ENCODE measurements at places on chromosomes 3 and 15. TPM values are rescaled to one million over a fixed set of nuclear protein-coding genes. Genes with fewer than 3 reads are reported as not detected.

Gene KCNH8
- total RNA-seq: 3.7 TPM

Gene MYO1E
- 235 TPM for total RNA-seq

Gene PPP1R14D
- total RNA-seq: not detected

Gene CFAP44
- total RNA-seq: 3.7 TPM

Gene SPINK8
- not detected for total RNA-seq

Gene KNG1
- total RNA-seq: not detected

Gene DLL4
- total RNA-seq: 0.35 TPM

Gene WDR5B
- 3.2 TPM for total RNA-seq

Gene ADGRG7
- not detected for total RNA-seq

Gene FANCD2OS
- total RNA-seq: not detected

Gene CXCR6
- not detected for total RNA-seq

DNA sequence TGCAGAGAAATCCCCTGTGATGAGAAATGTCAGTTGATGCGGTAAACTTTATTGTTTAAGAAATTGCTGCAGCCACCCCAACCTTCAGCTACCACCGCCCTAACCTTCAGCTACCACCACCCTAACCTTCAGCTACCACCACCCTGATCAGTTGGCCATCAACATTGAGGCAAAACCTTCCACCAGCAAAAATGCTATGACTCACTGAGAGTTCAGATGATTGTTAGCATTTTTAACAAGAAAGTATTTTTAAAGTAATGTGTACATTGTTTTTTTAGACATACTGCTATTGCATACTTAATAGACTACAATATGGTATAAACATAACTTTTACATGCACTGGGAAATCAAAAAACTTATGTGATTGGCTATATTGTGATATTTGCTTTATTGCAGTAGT, 30.0 kb downstream of the U2SURP start:
- H3K27ac ChIP-seq: no peak overlapping the region
- no peaks in the 10 kb centered on the region for H3K27me3 ChIP-seq
- peaks cover 79% of the 10 kb centered on the region for H3K36me3 ChIP-seq
- DNase-seq: no peak
- no peaks in the 10 kb centered on the region for H3K4me1 ChIP-seq

GRCh38 chr3:10280177-10280529, 12.6 kb downstream of the GHRL start:
- H3K4me3 ChIP-seq: no peak overlapping the region
- no peaks in the 10 kb centered on the region for H3K27me3 ChIP-seq
- H3K27ac ChIP-seq: no peak overlapping the region
- peaks cover 12% of the 10 kb centered on the region for H3K36me3 ChIP-seq
- DNase-seq: no peak

GRCh38 chr3:157820157-157820517, 286.1 kb downstream of the SHOX2 start:
- no peak overlapping the region for H3K27ac ChIP-seq
- DNase-seq: no peak

- DNase-seq: peak; percentile 28
- no peaks in the 10 kb centered on the region for H3K27me3 ChIP-seq
- peaks cover 44% of the 10 kb centered on the region for H3K36me3 ChIP-seq
- H3K4me3 ChIP-seq: no peak overlapping the region
Measured at GRCh38 chr15:29749365-29750086, 72.7 kb downstream of the TJP1 start.

- peaks cover 9% of the 10 kb centered on the region for H3K36me3 ChIP-seq
- H3K4me1 ChIP-seq: no peaks in the 10 kb centered on the region
- no peak overlapping the region for H3K4me3 ChIP-seq
- H3K27me3 ChIP-seq: no peaks in the 10 kb centered on the region
- DNase-seq: no peak
- H3K27ac ChIP-seq: no peak overlapping the region
Measured at GRCh38 chr3:99477650-99478049, 160.7 kb upstream of the COL8A1 start.

GRCh38 chr3:97810779-97811390, 10.9 kb upstream of the CRYBG3 start:
- DNase-seq: no peak
- H3K4me3 ChIP-seq: no peak overlapping the region
- no peak overlapping the region for H3K27ac ChIP-seq
- no peaks in the 10 kb centered on the region for H3K36me3 ChIP-seq

- H3K27me3 ChIP-seq: no peaks in the 10 kb centered on the region
- H3K27ac ChIP-seq: no peak overlapping the region
- H3K4me3 ChIP-seq: no peak overlapping the region
- no peak for DNase-seq
- no peaks in the 10 kb centered on the region for H3K36me3 ChIP-seq
Measured at GRCh38 chr15:96448923-96449322, 118.4 kb downstream of the NR2F2 start.

GRCh38 chr15:78341057-78341987, 1.2 kb downstream of the CRABP1 start:
- peaks cover 9% of the 10 kb centered on the region for H3K36me3 ChIP-seq
- peaks cover 3% of the 10 kb centered on the region for H3K4me1 ChIP-seq
- H3K4me3 ChIP-seq: peak overlapping the region; percentile 68
- no peak overlapping the region for H3K27ac ChIP-seq

DNA sequence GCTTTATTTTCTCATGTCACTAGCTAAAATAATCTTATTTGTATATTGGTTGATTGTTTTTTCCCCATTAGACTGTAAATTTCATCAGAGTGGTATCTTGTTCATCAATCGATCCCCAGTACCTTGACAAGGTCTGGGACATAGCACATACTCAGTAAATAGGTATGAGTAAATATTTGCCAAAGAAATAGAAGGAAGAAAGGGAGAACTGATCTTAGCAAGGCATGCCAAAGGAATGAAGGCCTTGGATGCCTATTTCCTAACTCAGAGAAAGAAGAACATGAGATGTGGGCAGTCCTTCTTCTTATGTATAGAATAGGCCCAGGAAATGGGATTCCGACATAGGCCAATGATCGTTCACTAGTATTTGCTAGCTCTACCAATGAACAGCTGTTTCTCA, 54.7 kb downstream of the ISL2 start:
- no peak overlapping the region for H3K27ac ChIP-seq
- no peaks in the 10 kb centered on the region for H3K27me3 ChIP-seq
- no peak overlapping the region for H3K4me3 ChIP-seq
- DNase-seq: no peak
- H3K36me3 ChIP-seq: 0 out of 2 replicates have a peak, but pooled peaks cover 4% of the 10 kb centered on the region
- H3K4me1 ChIP-seq: no peaks in the 10 kb centered on the region

GRCh38 chr3:12630292-12630691, 33.6 kb downstream of the RAF1 start:
- H3K36me3 ChIP-seq: no peaks in the 10 kb centered on the region
- peaks cover 3% of the 10 kb centered on the region for H3K4me1 ChIP-seq
- no peak for DNase-seq
- H3K27me3 ChIP-seq: no peaks in the 10 kb centered on the region
- H3K4me3 ChIP-seq: no peak overlapping the region
- no peak overlapping the region for H3K27ac ChIP-seq

GRCh38 chr3:25156626-25157025, 271.4 kb upstream of the RARB start:
- H3K4me3 ChIP-seq: peak overlapping the region; percentile 31
- peak overlapping the region; percentile 98 for H3K27ac ChIP-seq
- H3K27me3 ChIP-seq: no peaks in the 10 kb centered on the region
- no peak for DNase-seq

GRCh38 chr15:43207024-43207423, 13.8 kb downstream of the EPB42 start:
- H3K27ac ChIP-seq: no peak overlapping the region
- no peak overlapping the region for H3K4me3 ChIP-seq
- no peaks in the 10 kb centered on the region for H3K4me1 ChIP-seq

GRCh38 chr15:39488516-39488915, 92.4 kb upstream of the THBS1 start:
- H3K27me3 ChIP-seq: no peaks in the 10 kb centered on the region
- no peak overlapping the region for H3K27ac ChIP-seq
- no peak overlapping the region for H3K4me3 ChIP-seq
- no peaks in the 10 kb centered on the region for H3K36me3 ChIP-seq
